ENCODE measurements at places on chromosomes 4 and X.

GRCh38 chrX:40579900-40580536 lies 752 bp upstream of the ATP6AP2 start:
- DNase-seq, result no peak

DNA sequence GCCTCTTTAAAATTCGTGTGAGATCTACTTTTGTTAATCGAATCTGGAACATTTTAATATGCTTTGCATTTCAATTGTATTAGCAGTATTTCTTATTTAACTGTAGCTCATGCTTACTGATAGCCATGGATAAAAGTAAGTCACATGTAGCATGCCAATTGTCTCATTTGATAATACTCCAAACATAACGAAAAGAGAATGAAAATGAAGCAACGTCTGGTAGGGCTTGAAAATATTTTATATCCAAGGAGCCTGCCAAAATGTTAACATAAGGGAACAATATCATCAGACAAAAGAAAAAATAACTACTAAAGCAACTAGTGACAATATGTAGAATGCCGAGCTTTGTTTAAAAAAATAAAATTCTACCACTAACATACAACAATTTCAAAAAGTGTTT lies 94.1 kb upstream of the MID1 start:
- no peak for DNase-seq

DNA sequence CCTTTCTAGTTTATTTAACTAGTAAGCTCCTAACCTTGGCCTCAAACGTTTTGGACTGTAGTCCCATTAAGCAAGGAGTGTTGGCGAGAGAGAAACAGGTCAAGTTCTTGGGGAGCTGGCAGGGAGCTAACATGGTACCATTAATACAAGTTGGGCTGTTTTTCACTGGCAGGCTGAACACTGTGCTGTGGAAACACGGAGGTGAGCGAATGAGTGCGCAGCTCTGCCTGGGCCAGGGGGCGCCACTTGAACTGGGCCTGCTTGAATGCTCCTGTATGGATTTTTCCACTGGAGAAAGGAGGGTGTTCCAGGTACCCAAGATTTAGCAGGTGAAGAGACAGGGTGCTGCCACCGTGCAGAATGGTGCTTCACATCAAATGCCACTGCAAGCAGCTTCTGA lies 7.4 kb upstream of the SMS start:
- DNase-seq, result no peak

DNA sequence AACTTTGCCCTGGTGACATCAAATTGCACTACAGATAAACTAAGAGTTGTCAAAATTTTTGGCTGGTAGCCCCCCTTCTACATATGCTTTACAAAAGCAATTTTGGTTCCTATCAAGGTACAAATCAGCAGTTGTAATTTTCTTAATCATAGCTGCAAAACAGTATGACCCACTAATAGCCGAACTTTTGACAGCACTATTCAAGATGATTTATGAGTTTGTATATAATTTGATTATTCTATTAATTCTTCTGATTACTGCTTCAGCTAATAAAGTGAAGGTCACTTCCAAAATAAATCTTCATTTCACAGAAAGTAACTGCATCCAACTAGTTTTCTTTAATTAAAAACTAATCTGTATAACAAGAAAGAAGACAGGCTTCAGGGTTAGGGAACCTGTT lies 119.6 kb downstream of the CHM start:
- DNase-seq, result no peak

DNA sequence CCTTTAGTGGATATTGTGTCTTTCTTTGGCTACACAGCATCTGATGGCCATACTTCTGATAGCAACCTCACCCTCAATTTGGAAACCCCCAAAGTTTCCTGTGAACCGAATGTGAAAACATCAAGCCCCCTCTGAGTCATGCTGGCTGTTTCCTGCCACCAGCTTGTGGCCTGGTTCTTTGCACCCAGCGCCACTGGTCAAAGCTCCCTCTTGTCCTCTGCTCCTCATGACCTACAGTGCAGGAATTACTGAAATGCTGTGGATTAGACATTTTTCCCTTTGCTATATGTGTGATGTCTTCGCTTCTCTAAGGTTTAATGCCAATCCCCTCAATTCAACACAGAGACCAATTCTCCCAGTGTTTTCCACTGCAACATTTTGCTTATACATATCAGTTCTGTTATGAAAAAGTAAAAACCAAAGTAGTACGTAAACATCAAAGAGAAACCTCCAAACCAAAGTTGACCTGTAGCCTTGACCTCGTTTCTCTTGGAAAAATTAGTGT lies 224.0 kb upstream of the TENM3 start:
- DNase-seq, result no peak

- no peak for DNase-seq
Measured at GRCh38 chr4:26003056-26003455, 89.0 kb downstream of the SMIM20 start.

DNA sequence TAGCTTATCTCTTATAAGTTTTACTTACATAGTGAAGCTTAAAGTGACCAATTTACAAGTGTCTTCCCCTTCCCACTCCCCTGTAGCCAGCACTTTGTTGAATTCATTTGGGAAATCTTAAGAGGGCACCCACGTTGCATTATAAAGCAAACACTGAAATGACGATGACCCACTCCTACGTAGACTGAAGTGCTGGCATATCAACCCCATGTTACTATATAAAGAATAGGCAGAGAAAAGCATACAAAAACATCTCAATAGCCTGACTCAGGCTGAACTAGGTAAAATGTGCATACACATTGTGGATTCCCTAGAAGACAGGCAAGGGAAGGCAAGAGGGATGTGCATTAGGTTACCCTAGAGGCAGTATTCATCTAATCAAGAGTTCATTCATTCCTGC lies 313.4 kb downstream of the TENM3 start:
- DNase-seq, result no peak

GRCh38 chr4:139919004-139919403 lies 235.0 kb downstream of the MAML3 start:
- DNase-seq, result no peak

GRCh38 chr4:158168606-158169005 lies 4.2 kb downstream of the GASK1B start:
- no peak for DNase-seq

DNA sequence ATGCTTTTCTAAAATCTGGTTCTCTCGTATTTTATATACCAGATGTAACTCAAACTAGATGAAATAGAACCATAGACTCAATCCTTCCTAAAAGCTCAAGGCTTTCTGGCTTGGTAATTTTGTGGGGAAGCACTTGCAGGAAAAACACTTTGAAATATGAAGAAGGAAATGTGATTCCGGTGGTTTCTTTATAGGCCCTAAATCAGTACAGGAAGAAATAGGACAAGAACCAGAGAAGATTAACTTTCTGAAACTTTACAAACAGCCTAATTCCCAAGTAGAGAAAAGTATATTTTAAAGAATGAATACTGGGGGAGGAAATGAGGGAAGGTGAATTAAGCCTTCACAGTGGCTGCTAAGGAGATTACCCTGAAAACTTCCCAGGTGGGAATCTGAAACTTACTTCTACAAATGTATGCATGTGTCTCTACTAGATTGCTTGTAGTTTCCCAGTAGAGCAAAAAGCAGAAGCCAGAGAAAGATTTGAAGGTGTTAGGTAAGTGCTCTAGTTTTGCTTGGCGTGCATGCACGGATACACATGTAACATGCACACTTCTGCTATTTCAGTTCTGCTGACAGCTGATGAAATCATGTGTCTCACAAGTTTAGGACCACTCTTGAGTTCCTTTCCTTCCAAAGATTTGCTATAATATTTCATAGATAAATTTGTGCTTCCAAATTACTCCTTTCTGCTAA lies 92.1 kb downstream of the AFF1 start:
- no peak for DNase-seq

- no peak for DNase-seq
Measured at GRCh38 chrX:124018023-124018422, 56.5 kb downstream of the STAG2 start.

DNA sequence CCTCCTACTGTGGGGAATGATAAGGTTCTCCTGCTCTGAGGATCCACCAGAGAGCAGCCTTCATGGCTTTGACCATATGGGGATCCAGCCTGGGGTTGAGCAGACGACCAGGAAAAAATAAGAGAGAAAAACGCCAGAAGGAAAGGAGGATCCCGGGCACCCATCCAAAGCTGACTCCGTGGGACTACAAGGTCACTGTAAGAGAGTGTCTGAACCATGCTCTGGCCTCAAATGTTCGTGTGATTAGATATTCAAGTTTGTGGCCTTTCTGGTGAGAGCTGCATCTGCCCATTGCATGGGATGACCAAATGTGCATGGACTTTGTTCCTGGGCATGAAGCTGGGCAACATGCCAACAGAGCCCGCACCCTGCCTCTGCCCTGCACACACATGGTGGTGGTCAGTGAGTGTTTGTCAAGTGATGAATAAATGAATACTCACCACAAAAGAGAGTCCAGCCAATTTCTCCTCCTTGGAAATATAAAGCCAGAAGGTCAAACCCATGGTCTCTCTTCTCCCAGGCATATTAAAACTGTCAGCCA lies 346.0 kb upstream of the GATB start:
- no peak for DNase-seq

DNA sequence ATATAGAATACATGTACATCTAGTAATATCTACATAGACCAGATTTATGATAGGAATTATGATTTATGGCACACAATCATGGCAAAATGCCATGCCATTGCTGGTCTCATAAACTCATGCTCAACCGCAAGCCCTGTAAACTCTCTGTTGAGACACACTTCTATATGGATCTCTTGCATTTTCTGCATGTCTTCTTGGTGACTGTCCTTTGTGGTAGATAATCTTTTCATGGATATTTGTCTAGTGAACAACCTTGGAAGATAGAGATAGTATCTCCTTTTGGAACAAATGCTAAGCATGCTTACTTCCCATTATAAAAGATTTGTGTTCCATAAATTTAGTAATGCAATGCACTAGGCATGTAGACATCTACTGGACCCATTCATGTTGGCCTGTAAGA lies 328.0 kb downstream of the NAF1 start:
- DNase-seq, result no peak

- DNase-seq, result no peak
Measured at GRCh38 chr4:151519728-151520415, 110.9 kb downstream of the FHIP1A start.

DNA sequence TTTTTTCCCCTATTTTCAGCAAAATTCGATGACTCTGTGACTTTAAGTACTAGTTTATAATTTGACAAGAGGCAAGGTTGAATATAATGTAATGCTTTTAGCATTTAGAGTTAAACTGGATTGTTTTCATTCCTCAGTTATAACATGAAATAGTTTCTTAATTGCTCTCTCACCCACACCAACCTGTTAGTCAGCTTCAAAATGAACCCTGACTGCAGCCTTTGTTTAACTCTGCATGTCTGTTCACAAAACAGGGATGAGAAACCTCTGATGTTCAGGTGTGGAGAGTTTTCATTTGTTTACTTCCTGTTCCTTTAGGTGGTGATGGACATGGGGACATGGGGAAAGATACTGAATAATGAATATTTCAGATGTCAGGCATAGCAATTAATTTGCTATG lies 49.9 kb upstream of the MND1 start:
- no peak for DNase-seq

DNA sequence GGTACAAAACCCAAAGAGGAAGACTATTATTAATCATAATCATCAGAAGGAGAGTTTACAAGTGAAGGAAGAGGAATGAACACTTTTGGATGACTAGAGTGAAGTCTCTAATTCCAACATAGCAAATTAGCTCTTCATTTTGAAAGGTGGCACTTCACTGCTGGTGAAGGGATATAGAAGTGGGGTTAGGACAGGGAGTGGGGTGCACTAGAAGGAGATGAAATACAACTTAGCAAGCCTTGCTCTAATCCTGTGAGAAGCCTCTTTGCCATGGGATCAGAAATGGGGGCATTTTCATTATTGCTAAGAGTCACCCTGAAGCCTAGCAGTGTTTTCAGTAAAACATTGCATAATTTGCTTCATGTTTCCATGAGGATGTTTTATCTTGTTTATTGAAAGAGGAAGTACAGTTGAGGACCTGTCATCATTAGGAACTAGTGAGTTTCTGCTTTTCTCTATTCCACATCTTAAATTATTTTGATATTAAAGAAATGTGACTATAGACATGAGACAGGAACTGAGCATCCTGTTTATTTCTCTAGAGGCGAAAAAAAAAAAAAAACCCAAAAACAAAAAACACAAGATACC lies 9.3 kb upstream of the GRPR start:
- no peak for DNase-seq

GRCh38 chrX:7218321-7219152 lies 70.6 kb upstream of the PUDP start:
- no peak for DNase-seq

Measured in heart right ventricle (tissue), 16 donors.